ENCODE measurements at places on chromosomes 12 and 14.
A peak's percentile ranks its signal among the peaks of the same experiment; 100 is the strongest.

DNA sequence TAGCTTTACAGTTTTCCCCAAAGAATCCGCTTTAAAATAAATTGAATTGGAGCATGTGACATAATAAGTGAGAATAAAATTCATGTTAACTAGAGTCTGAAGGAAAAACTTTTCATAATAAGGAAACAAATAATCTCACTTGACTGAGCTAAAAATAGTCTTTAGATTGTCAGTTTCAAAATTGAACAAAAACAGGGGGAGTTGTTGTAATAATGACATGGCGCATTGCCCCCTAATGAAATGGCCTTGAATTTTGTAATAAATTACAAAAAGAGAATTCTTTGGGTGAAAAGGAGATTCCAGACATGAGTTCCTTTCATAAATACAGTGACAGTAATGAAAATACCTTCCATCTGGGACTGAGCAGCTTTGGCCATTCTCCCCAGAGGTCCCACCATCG is 178.6 kb downstream of the EFCAB11 start:
- H3K4me3 ChIP-seq = no peak overlapping the region
- DNase-seq = no peak
- no peak overlapping the region for H3K27ac ChIP-seq
- no peaks in the 10 kb centered on the region for H3K27me3 ChIP-seq

GRCh38 chr12:92270521-92270920 is 124.9 kb upstream of the BTG1 start:
- H3K36me3 ChIP-seq = no peaks in the 10 kb centered on the region
- H3K27me3 ChIP-seq = no peaks in the 10 kb centered on the region
- no peaks in the 10 kb centered on the region for H3K4me1 ChIP-seq

DNA sequence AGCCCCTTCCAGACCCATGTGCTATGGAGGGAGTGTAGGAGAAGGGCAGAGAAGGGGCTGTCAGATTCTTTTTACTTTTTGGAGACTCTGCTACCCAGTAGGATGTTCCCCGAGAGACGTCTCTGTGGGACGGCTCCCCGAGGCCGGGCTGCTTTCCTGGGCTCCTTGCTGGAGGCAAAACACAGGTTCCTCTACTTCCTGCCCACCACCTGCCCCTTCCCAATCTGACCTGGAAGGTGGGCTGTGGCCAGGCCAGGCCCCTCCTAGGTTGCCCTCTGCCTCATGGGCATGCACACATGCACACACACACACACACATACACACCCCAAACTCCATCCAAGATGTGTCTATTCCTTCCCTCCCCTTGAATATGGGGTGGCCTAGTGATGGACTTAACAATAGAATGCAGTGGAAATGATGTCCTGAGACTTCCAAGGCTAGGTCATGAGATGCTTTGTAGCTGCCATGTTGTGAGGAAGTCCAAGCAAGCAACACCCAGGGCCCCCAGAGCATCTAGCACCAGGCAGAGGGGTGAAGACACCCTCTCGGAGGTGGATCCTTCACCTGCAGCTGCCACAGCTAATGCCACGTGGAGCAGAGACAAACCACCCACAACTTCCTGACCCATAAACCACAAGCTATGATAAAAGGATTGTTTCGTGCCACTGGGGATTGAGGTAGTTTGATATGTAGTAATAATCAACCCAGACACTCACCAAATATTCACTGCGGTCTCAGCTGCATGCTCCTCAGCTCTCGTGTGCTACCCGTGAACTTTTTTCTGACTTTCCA is 1.6 kb upstream of the ASB2 start:
- H3K4me3 ChIP-seq = no peak overlapping the region
- H3K4me1 ChIP-seq = no peaks in the 10 kb centered on the region
- H3K36me3 ChIP-seq = no peaks in the 10 kb centered on the region
- H3K27me3 ChIP-seq = no peaks in the 10 kb centered on the region
- DNase-seq = no peak

- H3K27ac ChIP-seq = no peak overlapping the region
- H3K36me3 ChIP-seq = no peaks in the 10 kb centered on the region
- no peak overlapping the region for H3K4me3 ChIP-seq
- no peak for DNase-seq
- H3K27me3 ChIP-seq = no peaks in the 10 kb centered on the region
Measured at GRCh38 chr14:47778631-47779030, 103.2 kb upstream of the MDGA2 start.

DNA sequence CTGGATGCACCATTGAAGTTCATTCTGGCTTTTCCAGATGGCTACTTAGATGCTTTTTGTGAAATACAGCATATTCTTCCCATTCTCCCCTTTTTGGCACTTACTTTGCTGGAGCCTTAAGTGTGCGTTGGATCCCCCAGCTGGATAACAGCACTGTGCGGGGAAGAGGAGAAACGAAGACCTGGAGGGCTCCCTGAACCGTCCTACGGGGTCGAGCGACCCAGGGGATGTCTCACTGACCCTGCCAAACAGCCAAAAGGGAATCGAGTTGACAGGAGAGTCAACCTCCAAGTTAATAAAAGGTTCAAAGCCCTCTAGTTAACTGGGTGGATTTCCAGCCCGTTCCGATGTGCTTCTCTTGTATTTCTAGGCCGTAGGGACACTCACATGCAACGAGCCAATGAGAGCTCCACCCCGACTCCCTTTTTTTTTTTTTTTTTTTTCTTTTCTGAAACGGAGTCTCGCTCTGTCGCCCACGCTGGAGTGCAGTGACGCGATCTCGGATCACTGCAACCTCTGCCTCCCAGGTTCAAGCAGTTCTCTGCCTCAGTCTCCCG is 1.0 kb upstream of the CAMKK2 start:
- peak overlapping the region; percentile 81 for H3K4me3 ChIP-seq
- H3K36me3 ChIP-seq = no peaks in the 10 kb centered on the region
- no peaks in the 10 kb centered on the region for H3K27me3 ChIP-seq
- DNase-seq = no peak
- H3K27ac ChIP-seq = peak overlapping the region; percentile 26
- peaks cover 13% of the 10 kb centered on the region for H3K4me1 ChIP-seq

DNA sequence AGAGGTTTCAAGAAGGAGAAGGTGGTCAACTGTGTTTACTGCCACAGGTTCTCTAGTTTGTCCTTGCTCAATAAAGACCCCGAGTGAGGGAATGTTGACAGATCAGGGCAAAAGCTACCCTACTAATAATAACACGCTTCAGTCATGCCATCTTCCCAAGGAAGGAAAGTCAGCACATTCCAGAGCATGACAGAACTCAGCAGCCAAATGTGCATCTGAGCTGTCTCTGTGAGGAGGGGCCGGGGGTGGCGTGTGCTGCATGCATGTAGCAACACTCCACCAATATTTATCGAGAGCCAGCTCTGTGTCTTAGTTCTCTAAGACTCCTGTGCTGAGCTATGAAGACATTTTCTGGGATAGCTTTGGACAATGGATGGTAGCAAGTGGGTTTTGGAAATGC is 260.4 kb downstream of the DPF3 start:
- H3K27me3 ChIP-seq = no peaks in the 10 kb centered on the region
- no peaks in the 10 kb centered on the region for H3K4me1 ChIP-seq
- H3K4me3 ChIP-seq = no peak overlapping the region
- DNase-seq = no peak
- H3K36me3 ChIP-seq = no peaks in the 10 kb centered on the region

DNA sequence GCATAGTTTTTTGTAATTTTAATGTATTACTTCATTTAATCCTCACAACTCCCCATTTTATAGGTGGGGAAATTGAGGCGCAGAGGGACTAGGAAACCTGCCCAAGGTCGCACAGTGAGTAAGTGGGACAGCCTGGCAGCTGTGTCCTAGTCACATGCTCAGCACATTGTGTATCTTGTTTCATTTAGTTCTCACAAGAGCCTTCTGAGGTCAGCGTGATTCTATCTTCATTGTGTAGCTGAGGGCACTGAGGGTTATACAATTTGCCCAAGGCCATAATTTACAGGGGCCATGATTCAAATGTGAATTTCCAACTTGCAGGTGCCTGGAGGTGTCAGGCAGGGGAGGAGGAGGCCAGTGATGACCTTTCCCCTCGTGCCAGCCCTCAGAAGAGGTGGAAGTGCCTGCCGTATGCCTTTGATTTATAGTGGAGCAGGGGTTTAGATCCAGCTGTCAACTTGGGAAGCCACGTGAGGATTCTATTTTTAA is 30.3 kb upstream of the SMOC1 start:
- peak; percentile 93 for DNase-seq
- no peaks in the 10 kb centered on the region for H3K36me3 ChIP-seq
- no peaks in the 10 kb centered on the region for H3K4me1 ChIP-seq
- no peaks in the 10 kb centered on the region for H3K27me3 ChIP-seq
- no peak overlapping the region for H3K4me3 ChIP-seq

GRCh38 chr12:49847161-49847560 is 4.3 kb upstream of the BCDIN3D start:
- H3K4me3 ChIP-seq = no peak overlapping the region
- peaks cover 2% of the 10 kb centered on the region for H3K4me1 ChIP-seq
- no peak overlapping the region for H3K27ac ChIP-seq
- H3K36me3 ChIP-seq = no peaks in the 10 kb centered on the region
- no peak for DNase-seq
- H3K27me3 ChIP-seq = no peaks in the 10 kb centered on the region

- no peak overlapping the region for H3K27ac ChIP-seq
- H3K27me3 ChIP-seq = no peaks in the 10 kb centered on the region
- H3K36me3 ChIP-seq = no peaks in the 10 kb centered on the region
- no peak overlapping the region for H3K4me3 ChIP-seq
- H3K4me1 ChIP-seq = no peaks in the 10 kb centered on the region
- peak; percentile 18 for DNase-seq
Measured at GRCh38 chr14:94227029-94227428, 52.9 kb downstream of the PPP4R4 start.

- no peak overlapping the region for H3K27ac ChIP-seq
- H3K4me1 ChIP-seq = no peaks in the 10 kb centered on the region
- no peaks in the 10 kb centered on the region for H3K27me3 ChIP-seq
- H3K36me3 ChIP-seq = no peaks in the 10 kb centered on the region
Measured at GRCh38 chr14:90907178-90907577, 90.9 kb upstream of the TTC7B start.

GRCh38 chr14:103512701-103513611 is 9.7 kb downstream of the CKB start:
- no peak for DNase-seq
- H3K4me3 ChIP-seq = peak overlapping the region; percentile 23
- no peaks in the 10 kb centered on the region for H3K27me3 ChIP-seq
- H3K4me1 ChIP-seq = peaks cover 3% of the 10 kb centered on the region
- peaks cover 44% of the 10 kb centered on the region for H3K36me3 ChIP-seq

GRCh38 chr14:66850258-66850888 is 338.9 kb upstream of the GARIN2 start:
- H3K4me3 ChIP-seq = no peak overlapping the region
- DNase-seq = no peak
- H3K27me3 ChIP-seq = no peaks in the 10 kb centered on the region
- no peak overlapping the region for H3K27ac ChIP-seq
- no peaks in the 10 kb centered on the region for H3K36me3 ChIP-seq

GRCh38 chr12:91991399-91992187 is 154.1 kb downstream of the BTG1 start:
- H3K36me3 ChIP-seq = no peaks in the 10 kb centered on the region
- no peaks in the 10 kb centered on the region for H3K4me1 ChIP-seq
- H3K4me3 ChIP-seq = no peak overlapping the region
- no peaks in the 10 kb centered on the region for H3K27me3 ChIP-seq
- no peak overlapping the region for H3K27ac ChIP-seq

GRCh38 chr12:47990351-47991105 is 13.7 kb downstream of the COL2A1 start:
- no peak overlapping the region for H3K27ac ChIP-seq
- no peak for DNase-seq
- no peak overlapping the region for H3K4me3 ChIP-seq
- peaks cover 63% of the 10 kb centered on the region for H3K36me3 ChIP-seq

- H3K36me3 ChIP-seq = no peaks in the 10 kb centered on the region
- no peak overlapping the region for H3K27ac ChIP-seq
- no peaks in the 10 kb centered on the region for H3K27me3 ChIP-seq
- H3K4me3 ChIP-seq = no peak overlapping the region
- DNase-seq = peak; percentile 82
Measured at GRCh38 chr14:56874375-56874774, 64.1 kb upstream of the OTX2 start.

- no peak overlapping the region for H3K4me3 ChIP-seq
- H3K27me3 ChIP-seq = no peaks in the 10 kb centered on the region
- DNase-seq = no peak
- no peaks in the 10 kb centered on the region for H3K36me3 ChIP-seq
- H3K4me1 ChIP-seq = no peaks in the 10 kb centered on the region
- H3K27ac ChIP-seq = no peak overlapping the region
Measured at GRCh38 chr12:99027461-99027860, 382.4 kb downstream of the APAF1 start.

- H3K27ac ChIP-seq = no peak overlapping the region
- no peaks in the 10 kb centered on the region for H3K4me1 ChIP-seq
- H3K36me3 ChIP-seq = no peaks in the 10 kb centered on the region
- H3K27me3 ChIP-seq = no peaks in the 10 kb centered on the region
- DNase-seq = no peak
Measured at GRCh38 chr14:30223966-30224365, 296.3 kb upstream of the PRKD1 start.

GRCh38 chr12:115204957-115205754 is 521.2 kb upstream of the TBX3 start:
- peaks cover 34% of the 10 kb centered on the region for H3K4me1 ChIP-seq
- DNase-seq = no peak
- H3K36me3 ChIP-seq = no peaks in the 10 kb centered on the region
- no peak overlapping the region for H3K4me3 ChIP-seq
- H3K27me3 ChIP-seq = no peaks in the 10 kb centered on the region

- no peaks in the 10 kb centered on the region for H3K36me3 ChIP-seq
- no peak overlapping the region for H3K4me3 ChIP-seq
- no peaks in the 10 kb centered on the region for H3K4me1 ChIP-seq
- H3K27ac ChIP-seq = no peak overlapping the region
Measured at GRCh38 chr12:3789838-3790237, 36.9 kb upstream of the CRACR2A start.

DNA sequence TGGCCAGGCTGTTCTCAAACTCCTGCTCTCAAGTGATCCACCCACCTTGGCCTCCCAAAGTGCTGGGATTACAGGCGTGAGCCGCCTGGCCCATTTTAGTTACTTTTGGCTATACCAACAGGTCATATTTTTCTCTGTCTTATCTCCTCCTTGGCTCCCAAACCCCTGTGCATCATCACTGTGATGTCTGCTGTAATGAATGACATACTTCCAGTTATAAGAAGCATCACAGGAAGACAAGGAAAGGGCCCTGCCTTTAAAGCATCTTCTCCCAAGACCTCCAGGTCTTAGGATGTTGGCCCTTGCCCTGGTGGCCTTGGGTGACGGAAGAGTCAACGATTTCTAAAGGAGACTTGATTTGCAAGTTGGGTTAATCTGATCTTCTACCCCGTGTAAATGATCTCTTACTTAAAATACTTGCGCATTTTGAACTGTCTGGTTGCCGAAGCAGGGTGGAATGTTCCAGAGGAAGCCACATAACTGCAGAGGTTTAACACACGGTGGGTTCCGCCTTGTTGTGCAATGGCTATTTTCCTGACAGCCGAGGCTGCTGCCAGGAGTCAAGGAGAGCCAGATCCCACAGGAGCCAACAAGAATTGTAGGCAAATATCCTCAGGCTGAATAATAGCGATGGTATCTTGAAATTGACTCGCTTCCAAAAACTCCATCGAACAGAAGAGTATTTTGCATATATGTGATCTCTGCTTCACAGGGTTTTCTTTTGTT is 55.7 kb upstream of the PLXNC1 start:
- H3K36me3 ChIP-seq = no peaks in the 10 kb centered on the region
- peak; percentile 92 for DNase-seq
- H3K4me3 ChIP-seq = no peak overlapping the region
- no peak overlapping the region for H3K27ac ChIP-seq
